CD4-positive, alpha-beta T cell treated with Interferon gamma for 1 hour (primary cell): ENCODE measurements at places on chromosomes 11 and 22.
A peak's percentile ranks its signal among the peaks of the same experiment; 100 is the strongest.

DNA sequence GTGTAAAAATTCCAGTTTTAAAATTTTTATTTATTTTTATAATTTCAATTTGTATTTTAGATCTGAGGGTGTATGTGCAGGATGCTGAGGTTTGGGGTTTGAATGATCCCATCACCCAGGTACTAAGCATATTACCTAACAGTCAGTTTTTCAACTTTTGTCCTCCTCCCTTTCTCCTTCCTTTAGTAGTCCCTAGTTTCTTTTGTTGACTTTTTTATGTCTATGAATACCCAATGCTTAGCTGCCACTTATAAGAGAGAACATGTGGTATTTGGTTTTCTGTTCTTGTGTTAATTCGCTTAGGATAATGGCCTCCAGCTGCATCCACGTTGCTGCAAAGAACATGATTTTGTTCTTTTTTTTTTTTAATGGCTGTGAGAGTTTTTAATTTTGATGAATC lies 35.7 kb upstream of the UCP3 start:
- no peak for DNase-seq

DNA sequence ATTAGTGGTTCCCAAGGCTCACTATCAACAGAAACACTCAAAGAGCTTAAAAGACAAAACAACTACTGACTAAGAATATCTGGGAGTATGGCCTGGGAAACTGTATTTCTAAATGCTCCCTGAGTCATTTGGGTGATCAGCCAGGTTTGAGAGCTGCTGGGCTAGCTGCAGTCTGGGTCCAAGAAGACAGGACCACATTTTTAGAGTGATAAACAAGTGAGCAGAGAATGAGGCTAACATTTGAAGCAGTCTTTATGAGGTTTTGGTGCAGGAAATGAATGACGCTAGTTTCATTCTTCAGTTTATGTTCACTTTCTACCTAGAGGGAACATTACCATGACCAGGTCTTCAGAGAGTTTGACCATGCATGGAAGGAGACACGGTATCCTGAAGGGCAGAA lies 97.7 kb downstream of the TEAD1 start:
- DNase-seq = no peak

- no peak for DNase-seq
These were observed 665.3 kb downstream of the OPCML start for GRCh38 chr11:132866783-132867545.

- DNase-seq = no peak
These were observed 302.7 kb downstream of the ETS1 start for GRCh38 chr11:128284634-128285033.

GRCh38 chr22:43636086-43636485 lies 176.0 kb downstream of the EFCAB6 start:
- no peak for DNase-seq

- DNase-seq = no peak
These were observed 17.0 kb downstream of the PIM3 start for GRCh38 chr22:49977578-49977977.

- no peak for DNase-seq
These were observed 7.6 kb downstream of the MAML2 start for GRCh38 chr11:96335388-96335787.

GRCh38 chr22:26648528-26649388 lies 8.6 kb upstream of the MIAT start:
- no peak for DNase-seq

- no peak for DNase-seq
These were observed 27.2 kb upstream of the PAMR1 start for GRCh38 chr11:35552616-35553015.

GRCh38 chr11:113256431-113257202 lies 57.8 kb upstream of the TTC12 start:
- no peak for DNase-seq

DNA sequence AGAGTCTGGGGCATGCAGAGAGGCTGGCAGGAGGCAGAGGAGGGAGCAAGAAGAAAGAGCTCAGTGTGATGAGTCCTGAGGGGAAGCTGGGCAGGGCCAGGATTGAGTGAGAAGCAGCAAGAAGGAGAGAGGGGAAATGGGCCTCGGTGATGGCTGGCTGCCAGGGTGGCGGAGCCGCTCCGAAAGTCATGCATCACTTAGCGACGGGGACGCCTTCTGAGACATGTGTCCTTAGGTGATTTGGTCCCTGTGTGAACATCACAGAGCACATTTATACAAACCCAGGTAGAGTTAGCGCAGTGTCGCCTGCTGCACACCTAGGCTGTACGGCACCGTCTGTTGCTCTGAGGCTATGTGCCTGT lies 15.1 kb downstream of the TBC1D22A start:
- peak; percentile 49 for DNase-seq

DNA sequence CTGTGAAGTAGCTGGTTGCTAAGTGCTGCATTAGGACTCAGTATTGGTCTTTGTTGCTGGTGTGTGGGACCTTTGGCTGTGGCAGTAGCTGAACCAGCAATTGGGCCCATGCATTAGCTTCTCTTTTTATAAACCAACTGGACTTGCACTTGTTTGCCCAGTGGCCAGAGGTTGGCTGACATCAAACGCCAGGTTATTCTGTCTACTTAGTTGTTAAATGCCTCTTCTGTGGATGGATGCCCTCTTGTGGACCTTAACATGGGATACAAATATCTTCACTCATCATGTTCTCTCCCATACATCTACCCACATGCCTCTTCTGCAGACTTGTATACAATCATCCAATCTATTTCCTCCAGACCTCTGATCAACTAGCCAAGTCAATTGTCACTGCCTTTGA lies 26.4 kb upstream of the ARHGAP20 start:
- DNase-seq = no peak

- no peak for DNase-seq
These were observed 100.5 kb downstream of the WT1 start for GRCh38 chr11:32334822-32335221.

DNA sequence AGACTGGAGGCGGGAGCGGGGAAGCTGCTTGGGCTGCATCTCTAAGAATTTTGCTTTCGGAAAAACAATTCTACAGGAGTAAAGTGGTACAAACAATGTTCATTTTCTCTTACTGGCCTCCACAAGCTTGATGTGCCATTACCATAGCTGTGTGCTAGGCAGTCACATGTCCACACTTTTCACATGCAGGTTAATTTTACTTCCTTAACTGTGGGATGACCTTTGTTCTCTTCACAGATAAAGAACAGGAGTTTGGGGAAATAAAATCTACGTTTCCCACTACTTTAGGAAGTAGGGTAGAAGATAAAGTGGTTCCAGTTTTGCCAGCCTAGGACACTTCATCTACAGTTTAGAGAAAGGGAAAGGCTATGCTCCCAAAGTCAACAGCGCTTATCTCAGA lies 327.2 kb upstream of the NARS2 start:
- DNase-seq = no peak

- no peak for DNase-seq
These were observed 21.0 kb upstream of the CHADL start for GRCh38 chr22:41261541-41262249.

DNA sequence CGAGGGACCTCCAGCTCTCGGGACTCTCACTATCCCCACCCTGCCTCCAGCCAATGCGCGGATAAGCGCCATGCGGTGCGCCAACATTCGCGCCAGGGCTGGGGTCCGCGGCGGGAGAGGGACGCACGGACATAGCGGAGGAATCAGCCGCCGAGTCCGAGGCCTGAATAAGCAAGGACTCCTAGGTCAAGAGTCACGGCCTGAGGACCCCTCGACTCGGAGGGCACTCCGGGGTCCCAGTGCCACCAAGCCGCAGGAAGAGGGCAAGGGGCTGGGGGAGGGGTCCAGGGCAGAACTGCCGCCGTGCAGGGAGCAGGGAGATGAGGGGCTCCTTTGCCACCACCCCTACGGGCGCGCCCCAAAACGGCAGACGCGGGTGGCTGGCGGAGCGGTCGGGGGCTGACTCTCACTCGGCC lies 552 bp downstream of the DSCAML1 start:
- no peak for DNase-seq

- no peak for DNase-seq
These were observed 17.1 kb upstream of the VWA5A start for GRCh38 chr11:124098141-124098540.

- DNase-seq = peak; percentile 35
These were observed 37.5 kb upstream of the LYVE1 start for GRCh38 chr11:10605941-10606381.

DNA sequence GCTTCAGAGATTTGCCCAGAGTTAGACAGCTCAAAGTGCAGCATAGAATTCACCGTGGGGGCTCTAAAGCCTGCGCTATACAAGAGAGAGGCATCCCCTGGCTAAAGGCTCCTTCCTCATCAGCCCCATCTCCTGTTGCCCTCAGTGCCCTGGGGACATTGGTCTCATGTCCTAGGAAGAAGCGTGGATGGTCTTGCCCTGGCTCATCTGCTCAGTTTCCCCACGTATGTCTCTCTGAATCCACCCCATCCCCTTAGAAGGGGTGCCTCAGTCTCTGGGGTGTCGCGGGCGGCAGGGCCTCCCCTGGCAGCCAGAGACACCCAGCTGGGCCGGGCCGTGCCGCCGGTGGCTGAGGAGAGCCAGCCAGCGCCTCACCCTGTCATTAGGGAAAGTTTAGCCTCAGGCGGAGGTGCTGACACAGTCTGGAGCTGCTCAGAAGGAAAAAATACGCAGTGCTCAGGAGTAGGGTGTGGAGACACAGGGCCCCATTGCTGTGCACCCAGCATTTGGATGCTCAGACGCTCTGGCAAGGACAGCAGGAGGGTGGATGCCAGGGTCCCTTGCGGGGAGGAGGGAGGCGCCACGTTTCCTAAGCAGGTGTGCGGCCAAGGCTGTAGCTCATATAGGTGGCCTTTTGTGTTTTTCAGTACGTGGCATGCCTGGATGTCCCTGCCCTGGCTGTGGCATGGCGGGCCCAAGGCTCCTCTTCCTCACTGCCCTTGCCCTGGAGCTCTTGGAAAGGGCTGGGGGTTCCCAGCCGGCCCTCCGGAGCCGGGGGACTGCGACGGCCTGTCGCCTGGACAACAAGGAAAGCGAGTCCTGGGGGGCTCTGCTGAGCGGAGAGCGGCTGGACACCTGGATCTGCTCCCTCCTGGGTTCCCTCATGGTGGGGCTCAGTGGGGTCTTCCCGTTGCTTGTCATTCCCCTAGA lies 1.3 kb downstream of the SLC39A13 start:
- DNase-seq = no peak

- no peak for DNase-seq
These were observed 118.9 kb upstream of the PARVA start for GRCh38 chr11:12258451-12258850.

DNA sequence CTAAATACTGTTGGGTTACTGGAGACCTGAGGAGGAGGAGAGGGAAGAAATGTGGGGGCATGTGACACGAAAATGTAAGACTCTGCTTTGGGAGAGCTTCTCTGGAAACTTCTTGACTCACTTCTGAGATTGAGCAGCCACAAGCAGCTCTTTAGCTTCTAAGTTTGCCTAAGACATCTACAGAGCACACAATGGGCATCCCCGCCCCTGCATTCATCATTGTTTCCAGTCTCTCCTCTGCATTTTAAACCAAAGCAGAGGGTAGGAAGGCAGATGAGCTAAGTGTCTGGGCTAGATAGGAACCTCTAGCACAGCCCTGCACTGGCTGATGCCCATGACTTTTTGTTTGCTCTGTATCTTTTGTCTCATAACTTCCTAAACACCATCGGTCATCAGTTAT lies 2.1 kb upstream of the OR52D1 start:
- DNase-seq = no peak

DNA sequence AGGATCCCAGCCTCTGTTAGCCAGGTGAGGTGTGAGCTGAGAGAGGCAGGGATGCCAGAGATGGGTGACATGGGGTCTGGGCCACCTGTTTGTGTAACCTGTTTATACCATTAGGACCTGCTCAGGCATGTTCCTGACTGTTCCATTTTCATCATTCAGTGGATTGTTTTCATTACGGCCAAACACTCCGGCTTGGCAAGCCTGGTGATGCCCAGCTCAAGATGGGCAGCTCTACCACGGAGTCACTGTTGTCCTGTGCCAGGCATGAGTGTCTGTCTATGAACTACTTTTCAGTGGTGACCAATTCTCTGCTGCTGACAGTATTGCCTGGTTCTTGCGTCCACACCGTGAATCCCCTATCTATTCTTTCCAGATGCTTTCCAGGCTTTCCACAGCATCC lies 71.5 kb upstream of the SLC22A12 start:
- no peak for DNase-seq

GRCh38 chr22:24189249-24190158 lies 8.2 kb downstream of the SUSD2 start:
- DNase-seq = peak; percentile 45

GRCh38 chr11:11519184-11519583 lies 102.6 kb downstream of the GALNT18 start:
- no peak for DNase-seq

GRCh38 chr11:64474680-64475079 lies 115.7 kb downstream of the RPS6KA4 start:
- DNase-seq = no peak

DNA sequence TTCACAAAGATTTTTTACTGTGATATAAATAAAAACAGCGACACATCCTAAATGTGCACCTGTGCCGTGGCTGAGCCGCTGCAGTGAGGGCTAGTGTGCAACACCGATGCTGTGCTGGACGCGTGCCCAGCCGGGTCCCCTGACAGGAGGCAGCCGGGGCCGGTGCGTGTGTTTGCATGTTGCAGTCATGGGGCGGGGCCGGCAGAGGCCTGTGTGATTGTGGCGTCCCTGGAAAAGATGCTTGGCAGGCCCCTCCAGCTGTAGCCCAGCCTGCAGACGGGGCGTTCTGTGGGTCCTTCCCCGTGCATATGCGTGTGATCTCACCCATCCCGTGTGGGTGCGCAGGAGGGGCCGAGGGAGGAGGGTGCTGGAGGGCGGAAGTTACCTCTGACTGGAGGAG lies 30.6 kb downstream of the MUC6 start:
- no peak for DNase-seq

DNA sequence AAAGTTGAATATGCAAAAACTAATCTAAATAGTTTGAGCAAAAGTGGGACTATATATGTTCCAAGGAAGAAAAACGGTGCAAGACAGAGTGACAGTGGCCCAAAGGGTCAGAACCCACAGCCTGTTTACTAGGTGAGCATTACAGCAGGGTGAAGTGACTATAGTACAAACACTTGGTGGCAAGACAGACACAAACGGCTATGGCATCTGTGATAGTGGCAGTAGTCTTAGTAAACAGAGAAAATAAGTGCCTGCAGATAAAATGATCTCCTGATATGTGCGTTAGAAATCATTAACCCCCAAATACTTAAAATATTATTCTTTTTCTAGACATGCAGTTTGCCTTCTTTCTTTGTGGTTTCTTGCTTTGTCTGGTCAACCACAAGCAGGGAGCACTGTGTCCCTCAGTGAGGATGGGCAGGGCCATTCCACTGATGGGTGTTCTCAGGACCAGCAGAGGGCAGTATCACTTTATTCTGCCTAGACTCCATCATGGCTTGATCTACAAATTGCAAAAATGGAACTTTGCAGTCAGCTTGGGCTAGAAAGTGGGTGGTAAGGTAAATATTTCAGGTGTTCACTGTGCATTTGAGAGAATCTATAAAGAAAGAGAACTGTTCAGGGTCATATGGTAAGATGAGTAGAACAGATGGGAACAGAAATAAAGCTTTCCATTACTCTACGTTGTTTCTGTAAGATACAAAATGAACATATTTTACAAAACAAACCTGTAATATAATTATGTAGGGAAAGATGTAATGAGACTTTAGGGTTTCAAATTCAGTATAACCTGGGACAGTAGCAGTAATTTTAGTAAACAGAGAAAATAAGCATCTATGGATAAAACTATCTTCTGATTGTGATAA lies 198.2 kb downstream of the SWAP70 start:
- DNase-seq = peak; percentile 20
